ENCODE measurements at places on chromosomes 12 and 14.
A peak's percentile ranks its signal among the peaks of the same experiment; 100 is the strongest.

- peak; percentile 85 for DNase-seq
These were observed 22.0 kb upstream of the NUDT14 start for GRCh38 chr14:105203057-105203531.

- no peak for DNase-seq
These were observed 63.2 kb downstream of the AMN start for GRCh38 chr14:102985665-102986064.

- DNase-seq, result peak; percentile 54
These were observed 303 bp downstream of the PUS7L start for GRCh38 chr12:43758247-43758727.

DNA sequence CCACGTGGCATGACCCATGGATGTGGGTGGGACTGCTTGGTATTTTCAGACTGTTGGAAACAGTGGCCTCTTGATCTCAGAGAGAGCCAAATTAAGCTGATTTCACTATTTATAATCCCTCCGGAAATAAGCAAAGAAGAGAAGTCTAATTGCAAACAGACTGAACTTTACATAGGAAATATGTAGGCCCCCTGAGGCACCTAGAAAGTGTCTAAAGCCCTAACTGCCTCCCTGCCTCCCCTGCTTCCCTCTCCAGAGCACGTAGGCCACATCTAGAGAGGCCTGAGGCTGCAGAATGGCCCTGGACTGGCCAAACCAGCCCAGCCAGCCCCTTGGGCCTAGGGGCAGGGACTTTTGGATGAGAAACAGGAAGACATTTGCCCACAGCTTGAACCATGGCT is 123.8 kb downstream of the ZFP36L1 start:
- no peak for DNase-seq

Data from hepatocyte (in vitro differentiated cells).